ENCODE measurements at places on chromosomes 12 and 14.

- DNase-seq, result no peak
Measured at GRCh38 chr12:51504851-51505250, 80.2 kb downstream of the SLC4A8 start.

GRCh38 chr12:132174015-132174838, 30.0 kb downstream of the NOC4L start:
- no peak for DNase-seq

DNA sequence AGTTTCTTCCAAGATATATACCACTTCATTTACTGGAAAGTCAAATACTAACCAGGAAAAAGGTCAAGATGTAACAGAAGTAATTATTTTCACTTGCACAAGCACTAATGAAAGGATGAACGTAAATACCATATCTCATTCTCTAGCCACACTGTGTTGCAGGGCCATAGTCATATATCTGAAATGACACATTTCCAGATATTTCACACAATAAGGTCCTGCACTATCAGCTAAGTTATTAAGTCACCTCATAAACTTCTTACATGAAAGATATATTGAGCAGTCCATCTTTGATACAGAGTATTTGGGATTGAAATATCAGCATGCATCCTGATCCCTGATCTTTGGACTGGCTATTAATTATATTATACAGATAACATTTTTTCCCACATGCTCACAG, 783.3 kb upstream of the MGAT4C start:
- DNase-seq, result no peak

DNA sequence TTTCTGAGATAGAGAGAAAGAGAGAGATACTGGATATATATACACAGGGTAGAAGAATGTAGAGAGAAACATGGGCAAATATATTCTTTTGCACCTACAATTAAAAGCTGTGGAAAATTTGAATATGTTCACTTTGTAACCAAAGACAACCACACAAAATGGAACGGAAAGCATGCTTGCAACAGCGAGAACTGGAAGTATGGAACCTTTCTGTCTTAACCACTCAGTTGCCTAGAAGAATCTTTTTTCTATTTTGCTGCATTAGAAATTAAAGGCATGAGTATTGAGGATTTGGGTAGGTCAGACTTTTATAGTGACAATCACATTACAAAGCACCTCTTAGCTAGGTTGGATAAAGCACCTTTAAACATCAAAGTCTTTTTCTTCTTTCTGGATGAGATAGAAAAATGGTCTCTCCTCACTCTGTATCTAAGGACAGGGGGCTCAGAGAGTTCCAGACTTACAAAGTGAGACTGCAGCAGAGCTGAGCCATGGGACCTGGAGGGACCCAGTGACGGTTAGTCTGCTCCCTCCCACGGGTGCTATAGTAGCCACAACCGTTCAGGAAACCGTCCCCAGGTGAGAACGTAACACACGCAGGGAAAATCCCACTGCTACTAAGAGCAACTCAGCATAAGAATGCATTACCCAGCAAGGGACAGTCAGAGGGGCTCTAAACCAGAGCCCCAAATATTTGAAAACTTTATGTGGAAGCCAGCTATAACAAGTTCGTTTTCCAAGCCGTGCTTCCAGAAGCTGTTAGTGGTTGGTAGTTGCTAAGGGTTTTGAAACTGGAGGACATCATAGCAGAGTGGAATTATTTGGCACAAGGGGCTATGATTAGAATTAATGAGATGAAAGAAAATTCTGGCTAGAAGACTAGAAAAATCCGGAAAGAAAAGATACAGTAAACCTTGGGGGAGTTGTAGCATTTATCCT, 97.1 kb downstream of the DAD1 start:
- DNase-seq, result no peak

- no peak for DNase-seq
Measured at GRCh38 chr12:958588-959123, 9.2 kb upstream of the RAD52 start.

GRCh38 chr12:79547735-79548609, 142.8 kb downstream of the PAWR start:
- DNase-seq, result no peak

- DNase-seq, result no peak
Measured at GRCh38 chr14:35940291-35940690, 114.2 kb downstream of the BRMS1L start.

Data from cardiac septum (tissue), 1 donor.